ENCODE measurements at places on chromosomes 12 and 14.

DNA sequence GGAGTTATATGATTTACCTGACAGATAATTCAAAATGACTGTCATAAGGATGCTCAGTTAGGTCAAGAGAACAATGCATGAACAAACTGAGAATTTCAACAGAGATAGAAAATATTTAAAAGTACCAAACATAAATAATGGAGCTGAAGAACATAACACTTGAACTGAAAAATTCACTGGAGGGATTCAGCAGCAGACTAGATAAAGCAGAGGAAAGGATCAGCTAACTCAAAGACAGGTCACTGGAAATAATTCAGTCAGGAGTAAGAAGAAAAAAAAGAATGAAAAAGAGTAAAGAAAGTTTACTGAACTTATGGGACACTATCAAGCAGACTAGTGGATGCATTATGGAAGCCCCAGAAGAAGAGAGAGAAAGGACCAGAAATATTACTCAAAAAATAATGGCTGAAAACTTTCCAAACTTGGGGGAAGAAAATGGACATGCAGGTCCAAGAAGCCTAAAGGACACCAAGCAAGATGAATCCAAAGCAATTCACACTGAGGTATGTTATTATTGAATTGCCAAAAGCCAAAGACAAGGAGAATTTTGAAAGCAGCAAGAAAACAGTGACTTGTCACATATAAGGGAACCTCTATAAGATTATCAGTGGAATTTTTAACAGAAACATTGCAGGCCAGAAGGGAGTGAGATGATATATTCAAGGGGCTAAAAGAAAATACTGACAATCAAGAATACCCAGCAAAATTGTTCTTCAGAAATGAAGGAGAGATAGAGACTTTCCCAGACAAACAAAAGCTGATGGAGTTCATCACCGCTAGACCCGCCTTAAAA is 78.7 kb downstream of the GCH1 start:
- DNase-seq: no peak

GRCh38 chr14:30971586-30971985 is 53.9 kb upstream of the AP4S1 start:
- no peak for DNase-seq

GRCh38 chr12:108355069-108355468 is 16.0 kb upstream of the CMKLR1 start:
- DNase-seq: no peak

GRCh38 chr12:14400599-14400998 is 35.1 kb downstream of the ATF7IP start:
- DNase-seq: no peak

DNA sequence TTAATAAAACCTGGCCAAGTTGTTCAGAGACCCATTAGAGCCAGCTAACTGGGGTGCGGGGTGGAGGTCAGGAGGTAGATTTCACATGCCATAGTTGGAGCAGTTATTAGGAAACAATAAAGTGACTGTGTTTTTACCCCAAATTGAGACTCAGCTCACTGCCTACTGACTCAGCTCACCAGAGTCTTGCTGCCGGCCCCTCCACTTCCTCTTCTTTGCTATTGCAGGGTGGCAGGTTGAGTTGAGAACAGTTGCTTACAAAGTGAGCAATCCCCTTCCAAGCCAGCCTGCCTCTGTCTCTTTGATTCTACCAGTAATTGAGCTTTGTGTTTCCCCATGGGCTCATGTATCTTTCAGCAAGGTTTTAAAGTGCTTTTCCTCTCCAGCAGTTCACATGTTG is 12.9 kb downstream of the ST8SIA1 start:
- no peak for DNase-seq

DNA sequence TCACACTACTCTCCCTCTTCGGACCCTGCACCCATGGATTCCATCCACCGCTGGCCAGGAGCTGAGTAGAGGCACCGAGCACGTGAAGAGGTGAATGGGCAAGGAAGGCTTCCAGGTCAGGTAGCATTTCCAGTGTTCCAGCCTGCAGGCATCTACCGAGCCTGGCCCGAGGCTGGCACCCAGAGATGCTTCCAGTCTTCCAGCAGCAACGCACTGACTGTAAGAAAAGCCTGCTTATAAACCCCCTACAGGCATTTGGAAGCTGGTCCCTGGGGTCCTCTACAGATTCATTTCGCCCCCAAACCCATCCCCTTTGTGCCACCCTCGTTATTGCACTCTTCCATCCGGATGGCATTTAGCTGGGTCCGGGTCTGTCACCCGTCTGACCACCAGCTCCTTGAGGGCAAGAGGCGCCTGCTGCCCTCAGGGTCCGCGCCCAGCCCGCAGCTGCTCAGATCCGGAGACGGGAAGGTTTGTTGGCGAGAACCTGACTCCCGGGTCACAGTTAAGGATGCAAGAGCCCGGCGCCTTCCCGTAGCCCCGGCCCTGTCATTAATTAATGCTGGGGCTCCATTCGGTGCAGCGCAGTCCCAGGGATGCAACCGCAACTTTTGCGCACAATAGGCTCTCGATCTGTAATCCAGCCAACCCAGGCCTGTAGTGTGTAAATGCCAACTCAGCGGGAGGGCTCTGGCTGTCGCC is 614 bp upstream of the MARK3 start:
- no peak for DNase-seq

DNA sequence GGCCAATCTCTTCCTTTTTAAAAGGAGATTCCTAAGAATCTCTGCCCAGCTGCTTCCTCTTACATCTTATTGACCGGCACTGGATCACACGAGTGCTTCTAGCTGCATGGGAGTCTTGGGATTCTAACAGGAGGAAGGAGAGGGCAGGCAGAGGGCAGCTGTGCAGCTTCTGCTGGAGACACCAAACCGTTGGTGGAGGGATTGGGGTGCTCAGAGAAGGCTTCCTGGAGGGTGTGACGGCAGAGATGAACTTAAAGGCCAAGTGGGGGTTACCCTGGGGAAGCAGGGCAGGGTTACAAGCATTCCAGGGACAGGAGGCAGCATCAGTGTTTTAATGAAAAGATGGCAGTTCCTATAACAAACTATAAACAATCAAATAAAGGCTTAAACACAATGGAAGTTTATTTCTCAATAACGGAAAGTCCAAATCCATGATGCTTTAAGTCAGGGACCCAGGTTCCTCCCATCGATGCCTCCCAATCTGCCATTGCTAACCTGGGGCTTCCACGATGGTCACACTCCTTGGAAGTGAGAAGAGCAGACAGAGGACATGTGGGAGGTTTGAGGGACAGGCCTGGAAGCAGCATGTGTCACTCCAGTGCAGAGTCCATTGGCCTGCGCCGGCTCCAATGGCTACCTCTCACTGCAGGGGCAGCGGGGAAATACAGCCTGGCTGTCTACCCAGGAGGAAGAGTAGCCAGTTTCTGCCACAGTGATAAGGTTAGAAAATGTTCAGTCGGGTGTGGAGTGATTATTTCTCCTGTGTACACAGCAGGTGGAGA is 53.1 kb upstream of the DDX11 start:
- DNase-seq: no peak

- peak; percentile 42 for DNase-seq
Measured at GRCh38 chr12:119208626-119209061, 29.9 kb downstream of the HSPB8 start.

GRCh38 chr14:24185026-24185425 is 3.6 kb downstream of the IPO4 start:
- DNase-seq: no peak

- peak; percentile 71 for DNase-seq
Measured at GRCh38 chr14:23640524-23641141, 4.5 kb downstream of the DHRS2 start.

- DNase-seq: peak; percentile 51
Measured at GRCh38 chr14:73472185-73473114, 14.1 kb upstream of the NUMB start.

DNA sequence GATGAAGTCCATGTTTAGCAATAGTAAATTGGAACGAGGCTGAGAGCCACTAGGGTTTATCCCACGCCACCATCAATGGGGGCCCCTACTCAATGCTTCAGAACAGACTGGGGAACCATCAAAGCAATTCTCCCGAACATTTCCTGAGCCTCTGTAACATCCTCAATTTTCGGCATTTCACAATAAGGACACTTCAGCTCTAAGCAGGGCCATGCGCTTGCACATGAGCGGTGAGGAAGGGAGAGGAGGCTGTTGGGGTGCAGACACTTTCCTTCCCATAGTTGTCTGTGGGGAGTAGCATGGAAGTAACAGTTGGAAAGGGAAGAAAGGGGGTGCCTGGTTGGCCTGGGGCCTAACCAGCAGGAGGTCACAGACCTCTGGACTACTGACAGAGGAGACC is 129.9 kb upstream of the PRMT8 start:
- DNase-seq: no peak

DNA sequence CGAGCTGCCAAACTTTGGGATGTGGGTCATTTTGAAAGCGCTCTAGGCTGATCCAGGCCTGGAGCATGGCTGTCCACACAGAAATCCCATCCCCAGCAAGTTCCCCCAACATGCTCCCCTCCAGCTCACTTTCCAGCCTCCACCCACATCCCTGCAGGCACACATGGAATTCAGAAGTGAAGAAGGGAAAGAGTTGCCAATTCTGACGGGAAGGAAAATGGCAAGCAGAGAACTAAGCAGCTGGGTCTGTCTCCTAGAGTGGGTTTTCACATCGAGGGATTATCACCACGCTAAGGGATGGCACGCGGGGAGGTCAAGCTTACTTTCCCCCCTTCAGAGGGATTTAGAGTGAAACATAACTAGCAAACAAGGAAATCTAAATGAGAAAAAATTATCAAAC is 142.3 kb downstream of the RIMBP2 start:
- no peak for DNase-seq

DNA sequence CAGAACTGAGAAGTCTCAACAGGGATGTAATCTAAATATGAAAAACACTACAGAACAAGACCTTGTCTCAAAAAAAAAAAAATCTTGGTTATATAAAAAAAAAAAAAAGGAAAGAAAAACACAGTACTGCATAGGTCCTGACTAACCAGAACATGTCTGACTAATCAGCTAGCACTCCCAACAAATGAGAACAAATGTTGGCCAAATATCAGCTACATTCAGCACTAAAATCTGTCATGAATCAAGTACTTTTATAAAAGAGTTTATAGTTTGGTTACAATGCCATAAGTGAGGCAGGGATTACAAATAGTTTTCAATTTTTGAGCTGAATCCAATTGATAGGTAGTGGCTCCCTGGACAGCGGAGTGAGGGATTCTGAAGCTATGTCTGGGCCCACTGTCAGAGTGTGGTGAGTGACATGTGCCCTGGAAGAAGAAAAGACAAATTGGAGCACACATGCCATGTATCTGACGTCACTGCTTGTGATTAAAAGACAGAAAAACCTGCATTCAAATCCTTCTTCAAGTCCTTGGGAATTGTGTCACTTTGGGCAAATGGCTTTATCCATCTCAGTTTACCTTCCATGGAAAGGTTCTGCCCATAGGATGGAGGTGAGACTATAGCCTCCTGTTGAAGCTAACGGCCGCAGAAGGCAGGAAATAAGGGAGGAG is 5.6 kb upstream of the FAM234B start:
- DNase-seq: no peak
